Hematopoietic multipotent progenitor cell treated with erythropoietin and hydrocortisone succinate and interleukin-3 and kit ligand, for 4 days (in vitro differentiated cells): ENCODE measurements at places on chromosomes 12 and 14.

DNA sequence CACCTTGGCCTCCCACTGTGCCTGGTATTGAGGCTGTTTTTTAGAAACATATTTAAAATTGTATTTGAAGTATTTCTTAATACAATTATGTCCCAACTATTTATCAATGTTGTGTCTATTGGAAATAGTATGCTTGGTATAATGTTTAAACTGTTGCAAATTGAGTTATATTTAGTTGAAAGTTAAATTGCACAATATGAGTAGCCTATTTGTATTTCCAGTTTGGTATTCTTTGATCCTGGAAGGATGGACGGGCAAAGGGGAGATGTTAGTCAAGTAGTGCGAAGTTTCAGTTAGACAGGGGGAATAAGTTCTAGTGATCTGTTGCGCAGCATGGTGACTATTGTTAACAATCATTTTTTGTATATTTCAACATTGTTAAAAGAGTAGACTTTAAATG, 111.5 kb downstream of the NUBPL start:
- no peak for DNase-seq

DNA sequence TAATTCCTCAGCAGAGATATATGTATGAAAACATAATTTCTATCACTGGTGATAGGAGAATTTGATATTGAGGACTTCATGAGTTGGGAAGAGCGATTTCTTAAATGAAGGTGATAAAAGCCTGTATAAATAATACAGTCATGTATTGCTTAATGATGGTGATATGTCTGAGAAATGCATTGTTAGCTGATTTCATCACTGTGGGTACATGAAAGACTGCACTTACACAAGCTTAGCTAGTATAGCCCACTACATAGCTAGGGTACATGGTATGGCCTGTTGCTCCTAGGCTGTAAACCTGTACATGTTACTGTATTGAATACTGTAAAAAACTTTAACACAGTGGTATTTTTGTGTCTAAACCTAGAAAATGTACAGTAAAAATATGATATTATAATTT, 63.4 kb downstream of the ANO4 start:
- DNase-seq: no peak

- no peak for DNase-seq
Observed at GRCh38 chr12:87920139-87920538, 109.1 kb downstream of the C12orf50 start.

DNA sequence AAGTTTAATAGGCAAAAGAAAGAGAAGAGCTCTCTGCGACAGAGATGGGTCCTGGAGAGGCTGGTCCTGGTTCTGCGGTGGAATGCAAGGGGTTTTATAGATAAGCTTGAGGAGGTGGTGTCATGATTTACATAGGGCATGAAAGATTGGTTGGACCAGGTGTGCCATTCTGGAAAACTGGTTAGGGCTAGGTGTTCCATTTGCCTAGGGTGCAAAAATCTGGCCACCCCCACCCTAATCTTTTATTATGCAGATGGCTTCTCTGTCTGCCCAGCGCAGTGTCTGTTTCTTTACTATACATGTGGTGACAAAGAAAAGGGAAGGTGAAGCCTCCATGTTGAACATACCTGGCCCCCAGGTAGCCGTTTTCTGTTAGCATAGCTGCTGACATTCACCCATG, 65.4 kb downstream of the ERC1 start:
- DNase-seq: no peak

DNA sequence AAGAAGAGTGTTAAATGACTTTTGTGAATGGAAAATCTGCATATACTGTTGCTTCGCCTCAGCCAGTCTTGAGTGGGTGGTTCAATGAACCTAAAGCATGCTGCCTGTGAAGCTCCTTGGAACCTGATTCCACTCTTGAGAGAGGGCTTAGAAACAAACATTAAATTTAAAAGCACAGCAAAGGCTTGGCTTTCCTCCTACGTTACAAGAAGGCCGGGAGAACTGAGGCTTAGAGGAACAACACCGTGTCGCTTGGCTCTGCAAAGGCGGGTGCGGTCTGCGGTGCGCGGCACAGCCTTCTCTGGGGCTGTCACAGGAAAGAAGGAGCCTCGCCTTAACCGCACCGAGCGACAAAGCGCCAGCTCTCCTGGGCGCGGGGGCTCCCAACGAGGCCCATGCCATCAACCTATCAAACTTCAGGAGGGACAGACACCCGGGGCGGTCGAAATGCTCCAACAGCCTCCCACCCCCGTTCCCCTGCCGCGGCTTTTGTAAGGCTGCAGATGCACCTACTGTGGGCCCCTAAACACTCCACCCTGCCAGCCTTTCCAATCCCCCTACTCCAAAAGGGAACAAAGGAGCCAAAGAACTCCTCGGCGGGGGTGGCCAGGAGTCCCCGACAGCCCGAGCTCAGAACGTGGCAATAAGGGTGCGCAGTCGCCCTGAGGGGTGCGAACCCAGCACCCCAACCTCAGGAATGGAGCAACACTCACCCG, 729 bp downstream of the OSBPL8 start:
- DNase-seq: peak; percentile 95

DNA sequence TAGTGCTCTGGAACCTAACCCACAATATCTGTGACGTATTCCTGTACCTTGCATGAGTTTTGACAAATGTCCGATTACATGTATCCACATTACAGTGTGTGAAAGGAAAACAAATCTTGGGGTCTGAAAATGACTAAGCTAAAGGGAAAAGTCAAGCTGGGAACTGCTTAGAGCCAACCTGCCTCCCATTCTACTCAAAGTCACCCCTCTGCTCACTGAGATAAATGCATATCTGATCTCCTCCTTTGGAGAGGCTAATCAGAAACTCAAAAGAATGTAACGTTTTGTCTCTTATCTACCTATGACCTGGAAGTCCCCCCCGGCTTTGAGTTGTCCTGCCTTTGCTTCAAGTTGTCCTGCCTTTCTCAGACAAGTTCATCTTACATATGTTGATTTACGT, 34.0 kb upstream of the KIF21A start:
- no peak for DNase-seq

- DNase-seq: peak; percentile 73
Observed at GRCh38 chr12:54364413-54364812, at the start of gene GPR84. GPR84 (minus strand) TSS chr12:54364486; CDS start chr12:54363851, 635 bp downstream.

GRCh38 chr12:1605129-1606020, 11.0 kb upstream of the FBXL14 start:
- peak; percentile 91 for DNase-seq

GRCh38 chr14:74142523-74142922, 57.8 kb downstream of the LIN52 start:
- no peak for DNase-seq

GRCh38 chr14:52015411-52016030, 26.2 kb downstream of the RTRAF start:
- peak; percentile 64 for DNase-seq

DNA sequence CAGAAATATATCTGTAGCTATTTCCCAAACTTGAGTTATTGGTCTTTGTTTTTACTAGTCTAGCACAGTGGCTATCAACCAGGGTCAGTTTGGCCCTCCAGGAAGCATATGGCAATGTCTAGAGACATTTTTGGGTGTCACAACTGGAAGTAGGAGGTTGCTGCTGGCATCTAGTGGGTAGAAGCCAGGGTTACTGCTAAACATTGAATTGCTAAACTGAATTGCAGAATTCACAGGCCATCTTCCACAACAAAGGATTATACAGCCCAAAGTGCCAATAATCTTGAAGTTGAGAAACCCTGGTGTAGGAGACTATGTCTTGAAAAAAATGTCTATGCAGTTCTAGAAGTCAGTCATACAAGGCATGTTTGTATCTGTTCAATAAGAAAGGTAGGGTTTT, 27.7 kb downstream of the ARHGAP5 start:
- DNase-seq: peak; percentile 46

DNA sequence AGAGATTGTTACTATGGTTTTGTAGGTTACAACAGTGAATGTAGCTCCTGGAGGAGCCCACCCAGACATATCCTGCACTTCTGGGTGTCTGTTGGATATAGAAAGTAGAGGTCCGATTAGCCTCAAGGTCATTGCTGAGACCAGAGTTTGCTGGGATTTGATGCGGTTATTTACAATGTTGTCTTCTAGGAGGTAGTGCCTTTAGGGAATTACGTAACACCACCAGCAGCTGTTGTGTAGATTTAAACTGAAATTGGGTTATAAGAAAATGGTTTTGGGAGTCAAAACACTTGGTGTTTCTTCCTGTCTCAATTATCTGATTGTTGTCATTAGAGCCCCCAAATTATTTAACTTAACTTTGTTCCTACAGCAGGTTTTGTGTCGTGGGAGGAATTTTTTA, 225.3 kb upstream of the PELI2 start:
- DNase-seq: no peak

DNA sequence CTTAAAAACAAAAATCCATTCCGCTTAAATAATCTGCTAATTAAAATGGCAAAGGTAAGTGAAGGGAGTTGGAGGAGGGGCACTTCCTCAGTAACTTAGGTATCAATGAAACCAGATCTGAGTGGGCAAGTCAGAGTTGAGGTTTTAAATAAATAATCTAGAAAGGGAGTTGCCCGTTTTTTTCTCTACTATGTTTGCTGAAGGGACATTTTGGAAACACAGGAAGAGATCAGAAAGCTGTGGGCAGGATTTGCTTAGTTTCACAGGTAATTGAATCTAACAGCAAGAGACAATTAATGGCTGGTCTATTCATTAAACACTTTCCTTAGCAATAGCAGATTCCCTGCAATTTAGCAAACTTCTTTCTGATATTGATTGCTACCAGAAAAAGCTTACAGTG, 186.0 kb upstream of the ABCD2 start:
- no peak for DNase-seq

- peak; percentile 96 for DNase-seq
Observed at GRCh38 chr12:53267999-53268629, at the start of gene ESPL1. ESPL1 (plus strand) TSS chr12:53268299; CDS start chr12:53268767, 468 bp downstream.

DNA sequence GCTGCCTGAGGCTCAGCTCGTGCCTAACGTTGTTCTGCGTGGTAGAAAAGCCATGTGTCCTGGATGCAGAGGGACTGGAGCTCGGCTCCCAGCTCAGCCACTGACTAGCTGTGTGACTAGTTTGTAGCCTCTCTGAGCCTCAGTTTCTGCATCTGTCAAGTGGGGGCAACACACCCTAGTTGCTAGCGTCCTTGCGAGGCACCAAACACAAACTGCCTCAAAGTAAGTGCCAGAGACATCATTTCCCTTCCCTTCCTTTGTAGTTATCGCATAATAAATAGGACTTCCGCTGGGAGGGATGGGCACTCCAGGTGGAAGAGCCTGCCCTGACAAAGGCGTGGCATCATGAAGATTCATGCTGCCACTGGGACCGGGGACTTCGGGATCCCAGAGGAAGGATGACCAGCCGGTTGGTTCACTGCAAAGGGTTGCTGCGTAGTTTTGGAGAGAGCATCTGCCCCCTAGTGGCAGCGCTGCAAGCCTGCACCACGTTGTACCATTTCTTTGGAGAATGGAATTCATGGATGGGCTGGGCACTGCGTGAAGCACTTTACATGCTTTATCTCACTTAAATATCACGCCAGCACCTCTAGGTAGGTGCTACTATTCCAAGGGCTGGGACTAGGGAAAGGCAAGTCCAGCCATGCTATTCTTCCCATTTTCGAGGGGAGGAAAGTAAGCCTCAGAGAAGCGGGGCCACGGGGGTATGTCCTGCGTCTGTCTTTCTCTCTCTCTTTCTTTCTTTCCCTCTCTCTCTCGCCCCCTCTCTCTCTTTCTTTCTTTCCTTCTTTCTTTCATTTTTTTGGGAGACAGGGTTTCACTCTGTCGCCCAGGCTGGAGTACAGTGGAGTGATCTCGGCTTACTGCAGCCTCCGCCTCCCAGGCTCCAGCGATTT, 4.6 kb downstream of the CCDC197 start:
- peak; percentile 76 for DNase-seq

DNA sequence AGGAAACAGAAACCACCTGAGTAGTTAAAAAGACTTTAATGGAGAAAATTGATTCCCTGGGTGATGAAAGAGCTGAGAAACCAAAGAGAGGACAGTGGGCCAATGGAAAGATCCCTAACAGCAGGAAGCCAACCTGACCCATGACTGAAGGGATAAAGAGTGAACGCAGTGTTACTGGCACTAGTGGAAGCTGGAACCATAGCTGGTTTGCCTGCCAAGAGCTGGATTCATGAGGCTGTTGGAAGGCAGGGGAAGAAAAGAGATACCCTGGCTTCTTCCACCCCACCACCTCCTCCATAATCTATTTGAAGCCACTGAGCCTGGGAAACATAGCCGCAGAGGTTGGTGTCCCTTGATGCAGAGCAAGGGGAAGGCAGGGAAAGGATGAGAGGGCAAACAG, 125.5 kb upstream of the PRKD1 start:
- no peak for DNase-seq

- no peak for DNase-seq
Observed at GRCh38 chr12:85516667-85517325, 236.8 kb downstream of the ALX1 start.

DNA sequence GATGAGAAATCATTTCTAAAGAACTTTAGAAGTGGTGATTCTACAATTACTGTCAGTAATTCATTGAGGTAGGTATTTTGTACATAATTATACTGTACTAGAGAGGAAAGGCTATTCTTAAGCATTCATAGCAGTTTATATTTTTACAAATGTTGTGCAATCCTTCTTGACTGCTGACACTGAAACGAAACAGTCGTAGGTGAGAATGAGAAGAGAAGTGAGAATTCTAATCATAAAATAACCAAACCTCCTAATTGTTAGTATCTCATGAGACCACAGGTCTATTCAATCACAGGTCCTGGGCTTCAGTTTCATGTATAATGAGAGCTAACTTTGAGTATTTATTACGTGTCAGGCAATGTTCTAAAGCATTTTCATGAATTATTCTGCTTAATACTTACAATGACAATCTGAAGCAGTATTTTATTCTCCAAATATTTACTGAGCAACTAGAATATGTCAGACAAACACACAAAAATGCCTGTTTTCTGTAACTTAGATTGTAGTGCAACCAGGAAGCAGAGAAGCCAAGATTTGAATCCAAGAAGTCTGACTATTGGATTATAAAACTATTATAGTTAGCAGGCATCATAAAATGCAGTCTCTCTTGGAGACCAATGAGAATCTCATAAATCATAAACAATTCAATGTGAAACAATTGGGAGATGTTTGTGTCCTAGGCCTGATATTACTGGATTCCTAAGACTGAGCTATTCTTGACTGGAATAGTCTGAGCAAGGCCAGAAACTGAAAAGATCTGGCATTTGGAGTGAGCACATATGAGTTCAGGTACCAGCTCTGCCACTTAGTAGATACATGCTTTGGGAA, 24.3 kb downstream of the RERG start:
- no peak for DNase-seq

DNA sequence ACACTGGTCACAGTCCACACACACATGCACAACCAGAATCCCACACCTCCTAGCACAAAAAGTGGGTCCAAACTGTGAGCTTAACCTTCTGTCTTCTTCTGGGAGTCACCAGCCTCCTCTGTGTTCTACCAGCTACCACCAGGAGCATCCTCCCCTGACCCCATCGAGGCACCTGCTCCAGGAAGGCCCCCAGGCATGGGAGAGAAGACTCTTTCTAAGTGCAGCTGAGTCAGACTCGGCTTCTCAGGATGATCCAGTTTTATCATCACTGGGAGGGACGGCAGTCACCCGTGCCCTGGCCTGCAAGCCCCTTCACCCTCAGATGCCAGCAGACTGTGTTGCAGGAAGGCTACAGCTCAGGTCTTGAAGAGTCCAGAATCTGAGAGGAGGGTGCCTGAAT, 7.9 kb upstream of the ENDOU start:
- no peak for DNase-seq
